Adrenal gland (tissue), 19 donors: ENCODE measurements at places on chromosomes 16 and 17. TPM values are rescaled to one million over a fixed set of nuclear protein-coding genes. Genes with fewer than 3 reads are reported as not detected.

GRCh38 chr16:50996830-50997186 lies 154.3 kb downstream of the SALL1 start:
- H3K27ac ChIP-seq: no peak overlapping the region
- no peak overlapping the region for H3K4me3 ChIP-seq
- H3K36me3 ChIP-seq: no peaks in the 10 kb centered on the region
- H3K27me3 ChIP-seq: no peaks in the 10 kb centered on the region
- DNase-seq: no peak
- H3K4me1 ChIP-seq: no peaks in the 10 kb centered on the region

- H3K36me3 ChIP-seq: no peaks in the 10 kb centered on the region
- no peaks in the 10 kb centered on the region for H3K27me3 ChIP-seq
- H3K27ac ChIP-seq: no peak overlapping the region
- H3K4me3 ChIP-seq: no peak overlapping the region
Measured at GRCh38 chr16:48025359-48025758, 130.4 kb downstream of the ABCC12 start.

GRCh38 chr16:48247311-48247710 lies at the start of gene ABCC11:
Gene ABCC11, minus strand, starts transcription at chr16:48247539. Its CDS starts 15,618 bp downstream, at chr16:48231921.
- H3K27ac ChIP-seq: no peak within 1 kb of the TSS
- H3K27me3 ChIP-seq: no peaks in the 10 kb centered on the region
- H3K4me3 ChIP-seq: no peak within 1 kb of the TSS

DNA sequence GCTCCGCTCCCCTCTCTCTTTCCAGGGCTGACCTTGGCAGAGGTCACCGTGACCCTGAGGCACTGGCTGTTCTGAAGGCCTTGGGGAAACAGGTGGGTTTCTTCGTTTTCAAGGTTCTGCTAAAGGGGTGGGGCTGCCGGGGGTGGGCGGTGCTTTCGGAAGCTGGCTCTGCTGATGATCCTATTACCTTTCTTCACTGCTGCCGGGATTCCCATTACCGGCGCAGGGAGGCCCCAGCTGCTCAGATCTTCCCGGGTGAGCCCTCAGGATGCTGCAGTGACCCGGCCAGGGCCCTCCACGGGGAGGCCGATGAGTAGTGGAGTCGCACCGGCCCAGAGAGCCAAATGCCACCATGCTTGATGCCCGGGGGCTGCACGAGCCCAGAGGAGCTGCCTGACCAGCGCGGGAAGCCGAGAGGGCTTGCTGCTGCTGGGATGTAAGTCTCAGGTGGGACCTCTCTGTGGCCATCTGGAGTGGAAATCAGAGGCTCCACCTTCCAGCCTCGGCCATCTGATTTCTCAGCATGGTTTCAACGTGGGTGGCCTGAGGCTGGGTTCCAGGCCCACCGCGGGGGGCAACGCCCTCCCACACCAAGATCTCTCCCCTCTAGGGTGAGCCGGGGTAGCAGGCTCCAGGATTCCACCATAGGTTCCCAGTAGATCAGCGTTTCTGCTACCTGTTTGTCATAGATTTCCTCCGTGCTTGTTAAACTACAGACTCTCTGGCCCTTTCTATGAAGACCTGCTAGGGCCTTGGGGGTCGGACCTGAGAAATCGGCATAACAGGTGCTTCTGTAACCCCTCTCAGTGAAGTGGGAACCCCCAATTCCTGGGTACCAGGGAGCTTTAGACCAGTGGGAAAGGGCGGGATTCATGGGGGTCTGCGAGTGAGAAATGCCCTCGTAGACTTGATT lies 21.6 kb upstream of the ADCY7 start:
- H3K36me3 ChIP-seq: no peaks in the 10 kb centered on the region
- H3K4me3 ChIP-seq: peak overlapping the region; percentile 68
- no peak overlapping the region for H3K27ac ChIP-seq

DNA sequence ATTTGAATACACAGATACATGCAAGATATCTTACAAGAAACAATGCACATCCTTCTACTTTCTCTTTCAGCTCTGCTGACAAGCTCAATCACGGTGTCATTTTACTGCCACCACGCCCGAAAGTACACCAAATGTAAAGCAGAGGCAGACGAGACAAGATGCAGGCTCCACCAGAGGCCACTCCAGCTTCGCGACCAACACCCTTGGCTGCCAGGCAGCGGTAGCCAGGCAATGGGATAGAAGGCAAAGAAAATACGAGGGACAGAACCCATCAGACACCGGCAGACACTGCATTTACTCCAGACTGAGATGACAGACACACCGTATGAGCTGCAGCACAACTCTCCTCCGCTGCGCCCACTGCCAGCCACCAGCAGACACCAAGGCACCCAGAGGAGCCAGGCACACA lies 41.0 kb downstream of the USP22 start:
- H3K27me3 ChIP-seq: no peaks in the 10 kb centered on the region
- H3K4me3 ChIP-seq: no peak overlapping the region
- no peaks in the 10 kb centered on the region for H3K36me3 ChIP-seq
- no peak overlapping the region for H3K27ac ChIP-seq
- DNase-seq: no peak
- peaks cover 45% of the 10 kb centered on the region for H3K4me1 ChIP-seq

Gene TTC19
- 88.5 TPM for total RNA-seq
